Activated CD8-positive, alpha-beta memory T cell treated with anti-CD3 and anti-CD28 coated beads for 1 hour (primary cell): ENCODE measurements at places on chromosomes 6 and 20.

- DNase-seq = no peak
Measured at GRCh38 chr6:54617730-54618129, 228.8 kb upstream of the FAM83B start.

GRCh38 chr20:15081261-15081660, 743.8 kb upstream of the FLRT3 start:
- DNase-seq = no peak

- no peak for DNase-seq
Measured at GRCh38 chr6:51049288-51049982, 230.8 kb downstream of the TFAP2B start.

- DNase-seq = no peak
Measured at GRCh38 chr20:31815408-31816188, 3.6 kb upstream of the MYLK2 start.

- no peak for DNase-seq
Measured at GRCh38 chr6:19818805-19819204, 18.4 kb upstream of the ID4 start.

DNA sequence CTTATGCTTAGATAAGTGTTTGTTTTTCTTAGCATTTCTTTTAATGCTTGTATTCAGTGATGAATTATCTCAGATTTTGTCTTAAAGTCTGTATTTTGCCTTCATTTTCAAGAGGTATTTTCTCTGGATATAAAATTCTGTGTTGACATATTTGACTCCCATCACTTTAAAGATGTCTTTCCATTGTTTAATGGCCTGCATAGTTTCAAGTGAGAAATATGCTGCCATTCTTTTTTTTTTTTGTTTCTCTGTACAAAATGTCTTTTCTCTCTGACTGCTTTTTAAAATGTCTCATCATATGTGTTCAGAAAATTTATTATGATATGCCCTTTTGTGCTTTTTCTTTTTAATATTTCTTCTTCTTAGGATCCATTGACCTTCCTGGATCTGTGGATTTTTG, 578.0 kb upstream of the NOX3 start:
- no peak for DNase-seq

DNA sequence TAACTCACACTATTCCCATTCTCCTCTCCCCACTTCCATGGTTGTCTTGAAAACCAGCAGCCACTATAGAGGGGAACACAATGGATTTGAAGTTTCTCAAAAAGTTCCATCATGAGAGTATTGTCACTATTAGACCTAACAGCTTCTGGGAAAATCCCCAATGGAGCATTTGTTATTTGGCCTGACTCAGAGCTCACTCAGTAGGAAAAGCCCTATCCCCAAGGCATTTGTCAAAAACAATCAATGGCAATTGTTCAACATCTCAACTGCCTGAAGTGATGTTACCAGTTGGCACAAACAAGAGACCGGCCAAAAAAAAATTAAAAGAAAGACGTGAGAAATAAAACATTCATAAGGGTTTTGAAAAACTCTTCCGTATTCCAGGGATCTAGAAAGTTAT, 98.8 kb downstream of the MYLK4 start:
- no peak for DNase-seq

DNA sequence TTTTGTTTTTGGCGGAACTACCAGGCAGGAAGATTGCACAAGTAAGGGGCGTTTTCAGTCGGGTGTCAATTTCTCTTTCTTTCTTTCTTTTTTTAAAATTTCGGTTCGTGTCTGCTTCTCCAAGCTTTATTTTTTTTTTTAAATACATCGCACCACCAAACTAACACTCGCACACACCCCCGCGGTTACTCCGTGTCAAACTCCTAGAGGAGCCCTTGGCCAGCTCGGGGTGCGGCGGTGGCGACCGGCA, 338 bp downstream of the UTRN start:
- no peak for DNase-seq

DNA sequence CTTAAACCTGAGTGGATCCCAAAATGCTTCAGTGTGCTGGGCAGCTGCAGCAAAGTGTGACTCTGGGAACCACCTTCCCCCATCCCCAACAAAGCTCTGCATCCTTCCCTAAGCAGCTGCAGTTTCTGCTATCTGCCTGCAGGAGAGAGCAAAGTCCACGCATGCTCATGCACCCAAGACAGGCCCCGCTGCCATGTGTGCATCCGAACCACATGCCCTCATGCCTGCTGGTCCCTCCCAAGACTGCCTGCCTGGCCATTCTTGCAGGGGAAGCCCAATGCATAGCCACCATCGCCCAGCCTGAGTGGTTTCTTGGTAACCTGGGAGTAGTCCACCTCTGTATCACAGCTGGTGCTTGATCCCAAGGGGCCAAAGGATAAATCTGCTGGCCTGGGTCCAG, 94.3 kb upstream of the OLIG3 start:
- DNase-seq = no peak

- DNase-seq = no peak
Measured at GRCh38 chr6:17622144-17622543, 22.0 kb downstream of the FAM8A1 start.

GRCh38 chr20:21325296-21325695, 22.2 kb downstream of the XRN2 start:
- no peak for DNase-seq

DNA sequence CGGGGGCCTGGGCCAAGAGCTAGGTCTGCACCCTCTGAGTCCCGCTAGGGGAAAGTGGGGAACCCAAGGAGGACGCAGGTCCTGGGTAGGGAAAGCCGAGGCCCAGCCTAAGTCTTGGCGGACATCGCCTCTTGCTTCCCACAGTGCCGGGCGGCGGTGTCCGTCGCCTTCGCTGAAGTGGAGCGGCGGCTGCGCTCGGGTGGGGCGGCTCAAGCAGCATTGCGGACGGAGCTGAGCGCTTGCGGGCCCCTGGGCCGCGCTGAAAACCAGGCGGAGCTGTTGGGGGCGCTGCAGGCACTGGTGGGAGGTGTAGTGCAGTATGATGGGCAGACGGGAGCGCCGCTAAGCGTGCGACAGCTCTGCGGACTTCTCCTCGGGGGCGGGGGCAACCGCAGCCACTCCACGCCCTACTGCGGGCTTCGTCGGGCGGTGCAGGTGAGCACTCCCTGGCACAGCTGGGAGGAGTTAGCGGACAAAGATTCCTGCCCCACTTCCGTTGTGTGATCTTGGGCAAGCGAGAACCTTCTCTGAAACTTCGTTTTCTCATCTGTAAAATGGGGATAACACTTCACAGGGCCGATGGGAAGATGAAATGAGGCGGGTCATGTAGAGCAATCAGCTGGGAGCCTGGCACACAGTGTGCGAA, 4.2 kb downstream of the PRSS16 start:
- DNase-seq = peak; percentile 42

DNA sequence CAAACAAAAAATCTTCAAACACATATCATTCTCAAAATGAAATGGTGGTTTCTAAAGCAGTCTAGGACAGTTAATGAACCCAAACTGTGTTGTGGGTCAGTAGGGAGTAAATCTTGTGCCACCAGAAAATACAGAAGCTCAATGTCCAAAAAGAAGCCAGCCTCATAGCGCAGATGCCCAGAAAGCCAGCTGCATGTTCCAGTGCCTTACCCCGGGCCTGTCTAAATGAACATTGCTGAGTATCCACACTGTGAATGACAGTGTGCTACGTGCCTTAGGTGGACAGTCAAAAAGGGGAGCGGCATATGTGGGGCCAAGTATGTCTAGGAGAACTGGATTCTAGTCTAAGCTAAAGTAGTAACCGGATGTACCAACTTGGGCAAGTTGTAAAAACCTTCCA, 10.9 kb downstream of the FYN start:
- no peak for DNase-seq

- no peak for DNase-seq
Measured at GRCh38 chr6:150667977-150668716, 68.5 kb downstream of the PLEKHG1 start.
